ENCODE measurements at places on chromosomes 7 and 10. TPM values are rescaled to one million over a fixed set of nuclear protein-coding genes. Genes with fewer than 3 reads are reported as not detected.

DRGX gene
- total RNA-seq = not detected

- no peak overlapping the region for H3K27ac ChIP-seq
- no peaks in the 10 kb centered on the region for H3K4me1 ChIP-seq
- no peak for DNase-seq
- H3K4me3 ChIP-seq = no peak overlapping the region
Observed at GRCh38 chr7:47933215-47933614, 15.1 kb downstream of the PKD1L1 start.

DNA sequence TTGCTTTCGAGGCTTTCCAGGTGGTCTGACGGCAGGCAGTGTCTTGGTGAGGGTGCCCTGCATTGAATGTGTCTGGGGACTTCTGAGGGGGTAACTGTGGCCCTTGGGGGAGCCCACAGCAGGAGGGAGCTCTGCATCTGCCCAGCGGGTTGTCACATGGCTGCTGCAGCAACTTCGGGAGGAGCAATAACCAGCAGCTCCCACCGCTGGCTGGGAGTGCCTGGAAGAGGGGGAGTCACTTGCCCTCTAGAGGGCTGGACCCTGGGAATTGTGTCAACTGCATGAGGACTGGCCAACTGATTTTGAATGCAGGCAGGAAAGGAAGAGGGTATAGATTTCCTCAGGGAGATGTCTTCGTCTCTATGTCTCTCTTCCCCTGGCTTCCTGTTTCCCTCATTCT lies 26.4 kb downstream of the C10orf120 start:
- H3K27ac ChIP-seq = no peak overlapping the region
- no peaks in the 10 kb centered on the region for H3K4me1 ChIP-seq
- H3K36me3 ChIP-seq = no peaks in the 10 kb centered on the region
- no peak overlapping the region for H3K4me3 ChIP-seq

DNA sequence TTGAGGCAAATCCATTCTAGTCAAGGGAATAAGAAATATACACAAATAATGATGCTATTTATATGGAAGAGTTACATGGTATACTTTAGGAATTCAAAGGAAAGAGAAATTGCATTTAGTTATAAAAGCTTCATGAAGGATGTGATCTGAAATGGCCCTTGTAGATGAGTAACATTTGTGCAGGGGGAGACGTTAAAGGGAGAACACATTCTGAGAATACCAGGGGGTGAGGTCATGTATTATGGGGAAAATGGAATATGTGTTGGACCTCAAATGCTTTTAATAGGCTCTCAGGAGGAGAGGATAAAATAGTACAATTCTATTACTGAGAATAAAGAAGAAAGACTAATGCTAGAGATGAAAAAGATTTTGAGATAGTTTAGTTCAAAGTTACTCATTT lies 122.5 kb upstream of the NOBOX start:
- no peaks in the 10 kb centered on the region for H3K4me1 ChIP-seq
- DNase-seq = no peak

SORBS1 gene
- 14.4 TPM for total RNA-seq
